ENCODE measurements at places on chromosomes 1 and 21. TPM values are rescaled to one million over a fixed set of nuclear protein-coding genes. Genes with fewer than 3 reads are reported as not detected.

- no peaks in the 10 kb centered on the region for H3K27me3 ChIP-seq
- no peak for DNase-seq
- H3K36me3 ChIP-seq: peaks cover 7% of the 10 kb centered on the region
- H3K4me1 ChIP-seq: peaks cover 25% of the 10 kb centered on the region
- no peak overlapping the region for H3K4me3 ChIP-seq
Measured at GRCh38 chr1:32184650-32185049, 5.2 kb downstream of the TXLNA start.

DNA sequence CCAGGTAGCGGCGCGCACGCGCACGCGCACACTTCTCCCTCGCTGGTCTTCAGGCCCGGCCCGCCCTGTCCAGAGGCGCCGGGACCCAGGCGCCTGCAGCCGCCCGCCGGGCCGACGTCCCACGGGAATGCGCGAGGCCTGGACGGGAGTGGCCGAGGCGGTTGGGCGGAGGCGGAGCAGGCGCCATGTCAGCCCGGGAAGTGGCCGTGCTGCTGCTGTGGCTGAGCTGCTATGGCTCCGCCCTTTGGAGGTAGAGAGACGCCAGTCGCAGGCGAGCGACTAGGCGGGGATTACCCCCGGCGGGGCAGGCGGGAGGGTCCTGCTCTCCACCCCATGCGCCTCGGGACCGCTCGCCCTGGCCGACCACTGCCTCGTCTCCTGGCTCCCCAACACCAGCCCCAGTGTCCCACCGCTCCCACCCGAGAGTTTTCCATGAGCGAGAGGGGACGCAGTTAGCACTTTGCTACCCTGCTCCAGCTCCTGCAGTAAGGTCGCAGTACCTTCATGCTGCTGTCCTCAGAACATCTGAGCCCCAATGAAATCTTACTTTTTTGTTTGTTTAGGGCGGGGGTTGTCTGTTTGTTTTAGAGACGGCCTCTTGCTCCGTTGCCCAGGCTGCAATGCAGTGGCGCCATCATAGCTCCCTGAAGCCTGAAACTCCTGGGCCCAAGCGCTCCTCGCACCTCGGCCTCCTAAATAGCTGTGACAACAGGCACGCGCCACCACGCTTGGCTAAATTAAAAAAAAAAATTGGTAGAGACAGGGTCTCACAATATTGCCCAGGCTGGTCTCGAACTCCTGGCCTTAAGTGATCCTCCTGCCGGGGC, at the start of gene CATSPERE:
CATSPERE (plus strand) TSS at position 29 of the 827 bp plus-strand sequence; CDS start at position 186, 157 bp downstream.
- H3K4me1 ChIP-seq: peaks cover 4% of the 10 kb centered on the region
- DNase-seq: peak; percentile 69
- peak within 1 kb of the TSS; percentile 66 for H3K27ac ChIP-seq
- no peaks in the 10 kb centered on the region for H3K27me3 ChIP-seq

- peaks cover 30% of the 10 kb centered on the region for H3K4me1 ChIP-seq
- H3K36me3 ChIP-seq: peaks cover 40% of the 10 kb centered on the region
Measured at GRCh38 chr1:16442265-16442664, 1.7 kb downstream of the NECAP2 start.

GRCh38 chr1:163744301-163744887, 422.6 kb downstream of the NUF2 start:
- H3K36me3 ChIP-seq: no peaks in the 10 kb centered on the region
- no peak overlapping the region for H3K4me3 ChIP-seq
- DNase-seq: no peak
- H3K27me3 ChIP-seq: no peaks in the 10 kb centered on the region
- H3K4me1 ChIP-seq: no peaks in the 10 kb centered on the region

GRCh38 chr21:20882462-20883407, 115.5 kb upstream of the NCAM2 start:
- DNase-seq: peak; percentile 46
- no peak overlapping the region for H3K4me3 ChIP-seq
- no peaks in the 10 kb centered on the region for H3K36me3 ChIP-seq
- H3K27ac ChIP-seq: peak overlapping the region; percentile 18
- no peaks in the 10 kb centered on the region for H3K27me3 ChIP-seq
- H3K4me1 ChIP-seq: peaks cover 12% of the 10 kb centered on the region

DNA sequence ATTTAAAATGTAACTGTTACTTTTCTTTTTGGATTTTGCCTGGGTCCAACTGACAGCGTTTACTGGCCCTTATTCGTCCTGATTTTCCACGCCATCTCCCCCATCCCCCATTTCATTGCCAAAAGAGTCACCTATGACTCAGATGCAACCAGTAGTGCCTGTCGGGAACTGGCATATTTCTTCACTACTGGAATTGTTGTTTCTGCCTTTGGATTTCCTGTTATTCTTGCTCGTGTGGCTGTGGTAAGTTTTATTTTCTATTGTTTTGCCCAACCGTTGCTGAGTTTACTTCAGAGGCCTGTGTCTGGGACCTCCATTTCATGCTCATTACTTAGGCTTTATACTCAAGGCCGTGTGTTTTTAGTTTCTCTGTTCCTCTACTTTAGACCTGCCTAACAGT, 9.3 kb downstream of the LEPR start:
- no peaks in the 10 kb centered on the region for H3K36me3 ChIP-seq
- no peaks in the 10 kb centered on the region for H3K27me3 ChIP-seq
- no peak for DNase-seq
- H3K4me1 ChIP-seq: peaks cover 43% of the 10 kb centered on the region
- no peak overlapping the region for H3K27ac ChIP-seq

DNA sequence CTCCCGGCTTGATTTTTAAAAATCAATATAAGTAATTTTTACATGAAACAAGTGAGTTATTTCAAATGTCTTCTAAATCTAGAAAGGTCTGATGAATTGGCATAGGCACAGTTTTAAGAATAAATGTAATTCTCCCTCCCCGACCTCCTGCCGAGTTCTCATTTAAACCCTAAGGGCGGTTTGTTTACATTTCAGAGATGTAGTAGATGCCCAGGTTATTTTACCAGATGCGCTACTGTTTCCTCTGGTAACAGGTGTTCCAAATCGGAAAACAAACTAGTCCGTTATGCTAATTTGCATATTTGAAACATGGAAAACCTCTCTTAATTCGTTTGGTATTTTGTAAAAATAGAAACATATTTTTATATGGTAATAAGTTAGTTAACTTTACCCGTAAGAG, 53.8 kb upstream of the CFAP126 start:
- DNase-seq: no peak
- no peak overlapping the region for H3K4me3 ChIP-seq
- H3K4me1 ChIP-seq: no peaks in the 10 kb centered on the region
- H3K36me3 ChIP-seq: no peaks in the 10 kb centered on the region
- no peak overlapping the region for H3K27ac ChIP-seq
- no peaks in the 10 kb centered on the region for H3K27me3 ChIP-seq

DNA sequence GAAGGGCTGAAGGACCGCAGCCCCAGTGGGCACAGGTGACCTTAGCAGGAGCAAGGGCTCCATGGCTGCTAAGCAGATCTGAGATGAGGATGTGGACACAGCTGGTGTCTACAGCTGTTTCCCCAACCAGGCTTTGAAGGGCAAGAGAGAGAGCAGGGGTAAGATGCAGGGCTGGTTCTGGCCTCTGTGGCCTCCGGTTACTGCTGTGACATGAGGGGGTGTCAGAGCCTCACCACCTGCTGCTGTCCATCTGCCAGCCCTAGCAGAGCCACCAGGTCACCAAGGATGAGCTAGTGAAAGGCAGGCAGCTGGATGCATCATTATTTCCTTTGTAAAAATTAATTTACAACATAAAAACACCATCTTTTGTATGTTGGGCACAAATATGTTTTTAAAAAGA, 33.4 kb downstream of the OBSCN start:
- DNase-seq: no peak
- H3K36me3 ChIP-seq: no peaks in the 10 kb centered on the region
- no peaks in the 10 kb centered on the region for H3K27me3 ChIP-seq
- no peak overlapping the region for H3K27ac ChIP-seq
- H3K4me3 ChIP-seq: no peak overlapping the region

- H3K4me1 ChIP-seq: no peaks in the 10 kb centered on the region
- H3K4me3 ChIP-seq: no peak overlapping the region
- no peaks in the 10 kb centered on the region for H3K27me3 ChIP-seq
- no peak overlapping the region for H3K27ac ChIP-seq
- H3K36me3 ChIP-seq: no peaks in the 10 kb centered on the region
Measured at GRCh38 chr1:92447033-92447681, 39.6 kb downstream of the GFI1 start.

DNA sequence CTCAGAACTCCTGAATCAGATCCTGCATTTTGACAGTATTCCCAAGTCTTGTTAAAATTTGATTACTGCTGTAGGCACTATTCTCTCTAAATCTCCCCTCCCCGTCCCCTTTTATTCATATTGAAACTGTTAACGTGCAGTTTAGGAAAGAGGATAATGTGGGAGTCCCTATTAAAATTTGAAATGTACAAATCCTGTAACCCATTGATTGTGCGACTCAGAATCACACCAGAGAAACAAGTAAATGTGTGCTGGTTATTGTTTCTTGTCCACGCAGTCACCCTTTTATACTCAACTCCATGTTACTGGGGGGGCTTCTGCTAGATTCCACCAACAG, 584 bp upstream of the LTN1 start:
- no peaks in the 10 kb centered on the region for H3K27me3 ChIP-seq
- no peak overlapping the region for H3K4me3 ChIP-seq
- no peaks in the 10 kb centered on the region for H3K36me3 ChIP-seq

DNA sequence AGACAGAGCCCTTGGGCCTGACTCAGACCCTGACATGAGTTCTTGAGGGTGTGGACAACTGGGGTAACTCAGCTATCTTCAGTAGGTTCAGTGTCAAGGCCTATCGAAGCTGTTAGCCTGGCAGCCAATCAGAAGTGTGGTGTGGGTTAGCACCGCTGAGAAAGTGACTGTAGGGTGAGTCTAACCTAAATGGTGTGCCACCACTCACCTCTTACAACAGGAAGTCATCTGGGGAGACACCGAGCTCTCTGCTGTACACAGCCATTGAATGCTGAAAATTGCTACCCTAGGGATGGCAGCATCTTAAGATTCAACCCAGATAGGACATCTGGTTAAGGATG, 44.6 kb downstream of the RASSF5 start:
- peaks cover 20% of the 10 kb centered on the region for H3K4me1 ChIP-seq
- no peak for DNase-seq
- H3K36me3 ChIP-seq: no peaks in the 10 kb centered on the region
- no peak overlapping the region for H3K4me3 ChIP-seq
- no peaks in the 10 kb centered on the region for H3K27me3 ChIP-seq
- H3K27ac ChIP-seq: no peak overlapping the region

DNA sequence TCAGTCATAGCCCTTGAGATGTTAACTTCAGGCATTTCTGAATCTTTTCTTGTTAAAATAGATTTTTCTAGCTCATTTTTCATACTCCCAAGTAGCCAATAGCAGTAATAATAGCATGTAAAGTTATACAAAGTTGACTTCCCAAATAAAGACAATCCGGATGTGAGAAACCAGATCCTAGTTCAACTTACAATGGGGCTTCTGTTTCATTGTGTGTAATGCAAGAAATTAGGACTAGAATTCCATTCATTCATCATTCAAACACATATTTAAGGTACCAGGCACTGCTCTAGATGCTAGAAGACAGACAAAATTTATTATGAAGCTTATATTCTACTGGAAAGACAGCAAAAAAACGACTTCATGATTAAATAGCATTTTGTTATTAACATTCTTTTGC, 240.3 kb downstream of the OLFM3 start:
- no peak overlapping the region for H3K27ac ChIP-seq
- no peaks in the 10 kb centered on the region for H3K4me1 ChIP-seq
- H3K27me3 ChIP-seq: no peaks in the 10 kb centered on the region
- H3K4me3 ChIP-seq: no peak overlapping the region

DNA sequence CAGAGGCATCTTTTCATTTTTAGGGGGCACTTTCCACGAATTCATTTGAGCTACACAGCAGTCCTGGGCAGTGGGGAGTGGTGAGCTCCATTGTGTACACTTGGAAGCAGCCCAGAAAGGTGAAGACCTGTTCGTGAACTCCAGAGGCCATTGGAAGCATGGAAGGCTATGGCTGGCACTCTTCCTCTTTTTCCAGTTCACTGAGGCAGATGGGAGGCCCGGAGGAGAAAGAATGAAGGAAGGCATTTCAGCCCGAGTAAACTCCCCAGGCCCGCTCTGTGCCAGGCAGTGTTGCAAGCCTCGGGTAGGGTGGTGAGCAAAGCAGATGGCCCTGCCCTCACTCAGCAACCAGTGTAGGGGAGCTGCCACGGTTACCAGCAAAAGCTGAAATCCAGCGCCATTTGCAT, 673 bp upstream of the DHCR24 start:
- no peaks in the 10 kb centered on the region for H3K27me3 ChIP-seq
- H3K36me3 ChIP-seq: peaks cover 9% of the 10 kb centered on the region
- peak overlapping the region; percentile 82 for H3K4me3 ChIP-seq
- H3K27ac ChIP-seq: peak overlapping the region; percentile 72
- H3K4me1 ChIP-seq: peaks cover 25% of the 10 kb centered on the region

DNA sequence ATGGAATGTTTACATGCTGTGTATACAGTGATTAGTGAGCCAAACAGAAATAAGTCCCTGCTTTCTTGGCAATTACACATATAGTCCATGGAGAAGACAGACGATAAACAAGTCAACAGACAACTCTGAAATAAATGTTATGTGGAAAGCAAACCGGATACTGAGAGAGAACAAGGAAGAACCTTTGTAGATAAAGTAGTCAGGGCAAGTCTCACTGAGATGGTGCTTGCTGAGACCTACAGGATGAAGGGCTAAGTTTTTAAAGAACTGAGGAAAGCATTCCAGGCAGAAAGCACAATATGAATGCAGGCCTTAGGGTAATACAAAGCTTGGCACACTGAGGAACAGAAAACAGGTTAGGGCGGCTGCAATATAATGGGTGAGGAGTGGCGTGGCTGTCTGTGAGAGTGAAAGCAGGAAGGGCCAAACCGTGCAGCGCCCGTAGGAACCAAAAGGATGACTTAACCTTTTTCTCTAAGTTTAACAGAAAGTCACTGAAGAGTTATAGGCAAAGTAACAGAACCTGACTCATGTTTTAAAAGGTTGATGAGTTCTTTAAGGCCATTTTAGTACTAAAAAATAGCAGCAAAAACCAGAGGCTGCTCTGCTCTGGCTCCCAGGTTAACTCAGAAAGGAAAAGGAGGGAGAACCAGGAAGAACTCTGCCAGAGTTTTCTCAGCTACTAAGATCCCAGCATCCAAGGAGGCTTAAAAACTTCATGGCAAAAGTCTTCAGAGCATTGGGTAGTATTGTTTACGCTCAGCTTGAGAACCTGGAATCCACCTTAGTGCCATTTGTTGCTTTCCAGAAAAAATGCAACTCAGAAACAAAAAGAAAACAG, 8.7 kb upstream of the TTF2 start:
- no peaks in the 10 kb centered on the region for H3K27me3 ChIP-seq
- H3K4me3 ChIP-seq: no peak overlapping the region
- H3K36me3 ChIP-seq: no peaks in the 10 kb centered on the region
- no peak for DNase-seq

- no peak for DNase-seq
- H3K4me1 ChIP-seq: no peaks in the 10 kb centered on the region
- no peak overlapping the region for H3K27ac ChIP-seq
- H3K36me3 ChIP-seq: no peaks in the 10 kb centered on the region
- no peaks in the 10 kb centered on the region for H3K27me3 ChIP-seq
Measured at GRCh38 chr1:50502147-50502546, 78.9 kb upstream of the DMRTA2 start.

GRCh38 chr1:248788327-248788726, 32.8 kb upstream of the LYPD8 start:
- H3K4me3 ChIP-seq: no peak overlapping the region
- no peak overlapping the region for H3K27ac ChIP-seq
- H3K4me1 ChIP-seq: no peaks in the 10 kb centered on the region
- DNase-seq: no peak
- no peaks in the 10 kb centered on the region for H3K36me3 ChIP-seq

Gene NMNAT2
- total RNA-seq: 0.60 TPM

Gene HPCA
- total RNA-seq: not detected

Gene FHL3
- total RNA-seq: 26.7 TPM

Gene SPRR3
- total RNA-seq: not detected

Gene GJB5
- 1.0 TPM for total RNA-seq

Gene TRPM2
- 4.9 TPM for total RNA-seq

Gene CLCNKB
- 3.1 TPM for total RNA-seq

Gene CHI3L1
- 18.8 TPM for total RNA-seq

Gene ANGPTL3
- not detected for total RNA-seq

Gene CTSS
- total RNA-seq: 57.7 TPM

Gene OR2T11
- total RNA-seq: not detected
